Vagina (tissue), 2 donors: ENCODE measurements at places on chromosomes 4 and X. TPM values are rescaled to one million over a fixed set of nuclear protein-coding genes. Genes with fewer than 3 reads are reported as not detected.

DNA sequence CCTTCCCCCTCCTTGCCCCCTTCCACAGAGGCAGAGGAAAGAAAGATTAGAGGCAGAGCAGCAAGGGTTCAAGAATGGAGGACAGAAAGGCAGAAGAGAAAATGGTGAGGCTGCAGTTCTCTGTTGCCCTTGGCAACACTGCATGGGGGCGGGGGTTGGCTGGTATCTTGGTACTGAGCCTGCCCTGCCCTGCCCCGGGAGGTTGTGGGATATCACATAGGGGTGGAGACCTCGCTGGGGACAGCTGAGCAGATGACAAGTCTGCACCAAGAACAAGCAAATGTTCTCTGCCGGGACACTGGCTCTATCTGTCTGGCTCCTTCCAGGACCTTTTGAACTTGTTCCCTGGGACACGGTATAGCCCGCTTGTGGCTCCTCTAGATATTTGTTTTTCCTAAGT, 39.8 kb downstream of the NHS start:
- no peaks in the 10 kb centered on the region for H3K36me3 ChIP-seq
- DNase-seq = no peak
- no peaks in the 10 kb centered on the region for H3K27me3 ChIP-seq

DNA sequence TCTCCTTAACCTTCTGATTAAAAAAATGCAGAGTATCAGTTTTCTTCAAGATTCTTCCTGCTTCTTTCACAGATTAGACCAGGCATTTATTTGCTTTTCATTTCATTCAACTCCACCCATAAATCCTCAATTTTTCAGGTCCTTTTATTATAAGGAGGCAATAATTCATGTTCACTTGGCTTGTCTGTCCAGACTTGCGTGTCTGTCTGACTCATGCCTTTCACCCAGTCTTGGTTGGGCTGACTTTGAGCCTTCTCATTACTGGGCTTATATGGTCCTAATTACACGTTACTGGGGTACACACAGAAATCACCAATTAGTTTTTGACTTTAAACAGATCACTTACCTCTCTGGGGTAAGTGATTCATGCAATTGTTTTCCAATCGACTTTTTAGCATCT, 48.8 kb upstream of the GALNT7 start:
- H3K36me3 ChIP-seq = no peaks in the 10 kb centered on the region
- H3K27me3 ChIP-seq = no peaks in the 10 kb centered on the region
- H3K4me3 ChIP-seq = no peak overlapping the region
- no peak overlapping the region for H3K27ac ChIP-seq
- peaks cover 11% of the 10 kb centered on the region for H3K4me1 ChIP-seq

DNA sequence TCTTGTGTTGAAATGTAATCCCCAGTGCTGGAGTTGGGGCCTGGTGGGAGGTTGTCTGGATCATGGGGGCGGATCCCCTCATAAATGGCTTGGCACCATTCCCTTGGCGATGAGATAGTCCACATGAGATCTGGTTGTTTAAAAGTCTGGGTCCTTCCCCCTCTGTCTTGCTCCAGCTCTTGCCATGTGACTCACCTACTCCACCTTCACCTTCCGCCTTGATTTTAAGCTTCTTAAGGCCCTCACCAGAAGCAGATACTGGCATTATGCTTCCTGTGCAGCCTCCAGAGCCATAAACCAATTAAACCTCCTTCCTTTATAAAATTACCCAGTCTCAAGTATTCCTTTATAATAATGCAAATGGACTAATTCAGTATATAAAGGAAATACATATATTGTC, 111.5 kb downstream of the NR3C2 start:
- no peak for DNase-seq
- no peaks in the 10 kb centered on the region for H3K36me3 ChIP-seq
- H3K27me3 ChIP-seq = no peaks in the 10 kb centered on the region
- H3K27ac ChIP-seq = no peak overlapping the region
- no peak overlapping the region for H3K4me3 ChIP-seq

DNA sequence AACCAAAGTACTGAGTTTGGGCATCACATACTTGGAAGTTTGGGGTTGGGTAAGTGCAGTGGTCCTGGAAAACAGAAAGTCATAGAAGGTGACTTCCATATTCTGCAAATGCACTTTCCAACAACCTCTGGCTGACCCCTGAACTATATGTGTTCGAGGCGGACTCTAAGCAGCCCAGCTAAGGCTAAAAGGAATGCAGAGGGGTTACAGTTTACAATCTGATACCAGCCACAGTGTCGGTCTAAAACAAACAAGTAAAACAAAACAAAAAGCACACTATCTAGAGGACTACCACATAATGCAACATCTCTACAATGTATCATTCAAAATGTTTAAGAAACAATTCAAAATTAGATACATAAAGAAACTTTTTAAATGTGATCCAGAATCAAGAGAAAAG, 185.6 kb downstream of the ADAMTS3 start:
- H3K27ac ChIP-seq = no peak overlapping the region
- H3K4me3 ChIP-seq = no peak overlapping the region
- no peaks in the 10 kb centered on the region for H3K4me1 ChIP-seq
- DNase-seq = no peak
- H3K27me3 ChIP-seq = no peaks in the 10 kb centered on the region

The CD38 gene
- total RNA-seq = 1.2 TPM

DNA sequence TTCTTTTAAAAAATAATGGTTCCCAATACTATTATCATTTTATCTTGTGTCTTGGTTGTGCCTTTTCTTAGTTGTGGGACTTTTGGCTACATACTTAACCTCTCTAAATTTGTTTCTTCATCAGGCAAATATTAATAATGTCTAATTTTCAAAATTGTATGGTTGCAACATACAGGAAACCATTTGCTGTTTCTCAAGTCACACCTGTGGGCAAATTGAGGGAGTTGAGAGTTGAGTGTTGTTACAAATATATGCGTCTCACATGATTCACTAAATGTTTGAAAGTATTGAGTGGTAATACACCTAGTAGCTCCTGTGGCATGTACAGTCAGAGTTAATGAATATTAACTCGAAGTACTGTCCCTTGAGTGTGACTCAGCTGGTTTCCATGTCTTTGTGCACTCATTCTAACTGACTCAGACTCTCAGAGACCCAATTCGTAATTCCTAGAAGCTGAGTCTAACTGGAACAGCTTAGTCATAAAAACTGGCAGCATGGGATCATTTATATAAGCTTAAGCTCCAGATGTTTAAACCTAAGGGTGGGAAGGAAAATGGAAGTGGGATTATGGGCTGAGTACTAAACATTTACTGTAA, 802.4 kb downstream of the TRIML1 start:
- no peaks in the 10 kb centered on the region for H3K4me1 ChIP-seq
- H3K27ac ChIP-seq = no peak overlapping the region
- H3K27me3 ChIP-seq = no peaks in the 10 kb centered on the region
- no peak overlapping the region for H3K4me3 ChIP-seq
- DNase-seq = no peak

- no peaks in the 10 kb centered on the region for H3K36me3 ChIP-seq
- H3K4me3 ChIP-seq = no peak overlapping the region
- H3K4me1 ChIP-seq = no peaks in the 10 kb centered on the region
- DNase-seq = no peak
- H3K27me3 ChIP-seq = no peaks in the 10 kb centered on the region
- H3K27ac ChIP-seq = no peak overlapping the region
Observed at GRCh38 chr4:113394108-113394729, 344.8 kb downstream of the ANK2 start.

DNA sequence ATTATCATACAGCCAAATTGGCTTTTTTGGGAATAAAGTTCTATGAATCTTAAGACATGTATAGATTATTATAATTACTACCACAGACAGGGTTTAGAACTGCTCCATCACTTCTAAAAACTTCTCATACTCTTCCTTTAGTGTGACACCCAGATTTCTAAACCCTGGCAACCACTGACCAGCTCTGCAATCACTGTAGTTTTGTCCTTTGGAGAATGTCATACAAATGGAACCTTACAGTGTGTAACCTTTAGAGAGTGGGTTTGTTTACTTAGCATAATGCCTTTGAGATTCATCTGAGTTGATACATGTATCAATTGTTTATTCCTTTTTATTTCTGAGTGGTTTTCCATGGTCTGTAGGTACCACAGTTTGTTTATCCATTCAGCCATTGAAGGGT, 95.0 kb downstream of the TMEM164 start:
- no peak for DNase-seq
- H3K4me3 ChIP-seq = no peak overlapping the region
- H3K27me3 ChIP-seq = no peaks in the 10 kb centered on the region

- no peak overlapping the region for H3K4me3 ChIP-seq
- no peak for DNase-seq
- H3K27me3 ChIP-seq = no peaks in the 10 kb centered on the region
- H3K4me1 ChIP-seq = no peaks in the 10 kb centered on the region
- H3K36me3 ChIP-seq = no peaks in the 10 kb centered on the region
- no peak overlapping the region for H3K27ac ChIP-seq
Observed at GRCh38 chrX:111447298-111447697, 35.3 kb upstream of the DCX start.

The LANCL3 gene
- 2.5 TPM for total RNA-seq

- no peak overlapping the region for H3K27ac ChIP-seq
- no peak overlapping the region for H3K4me3 ChIP-seq
- DNase-seq = no peak
- H3K36me3 ChIP-seq = no peaks in the 10 kb centered on the region
Observed at GRCh38 chr4:163781726-163782125, 287.2 kb downstream of the TMA16 start.

DNA sequence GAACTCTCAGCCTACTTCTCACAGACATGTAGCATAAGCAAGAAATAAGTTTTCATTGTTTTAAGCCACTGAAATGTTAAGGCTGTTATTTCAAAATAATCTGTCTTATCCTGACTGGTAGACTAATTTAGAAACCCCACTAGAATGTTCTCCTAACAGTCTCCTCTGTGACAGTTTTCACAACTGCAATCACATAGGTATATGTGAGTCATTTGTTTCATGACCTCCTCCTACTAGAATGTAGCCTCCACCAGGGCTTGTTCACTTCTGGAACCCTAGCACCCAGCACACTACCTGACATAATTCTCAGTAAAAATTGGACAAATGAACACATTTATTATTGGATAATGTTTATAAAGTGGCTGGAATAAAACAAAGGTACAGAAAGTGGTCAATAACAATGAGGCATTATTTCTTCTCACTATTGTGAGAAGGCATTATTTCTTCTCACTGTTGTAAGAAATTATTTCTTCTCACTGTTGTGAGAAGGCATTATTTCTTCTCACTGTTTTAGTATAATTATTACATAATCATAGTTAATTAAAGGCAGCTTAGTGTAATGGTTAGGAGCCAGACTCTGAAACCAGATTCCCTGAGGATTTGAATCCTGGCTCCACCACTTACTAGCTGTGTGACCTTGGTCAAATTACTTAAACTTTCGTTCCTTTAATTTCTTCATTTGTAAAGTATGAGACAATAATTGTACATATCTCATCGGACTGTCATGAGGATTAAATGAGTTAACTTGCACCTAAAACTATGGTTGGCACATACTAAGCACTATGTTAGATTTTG, 251.5 kb downstream of the RASL11B start:
- no peaks in the 10 kb centered on the region for H3K4me1 ChIP-seq
- no peak overlapping the region for H3K4me3 ChIP-seq
- H3K27ac ChIP-seq = no peak overlapping the region

DNA sequence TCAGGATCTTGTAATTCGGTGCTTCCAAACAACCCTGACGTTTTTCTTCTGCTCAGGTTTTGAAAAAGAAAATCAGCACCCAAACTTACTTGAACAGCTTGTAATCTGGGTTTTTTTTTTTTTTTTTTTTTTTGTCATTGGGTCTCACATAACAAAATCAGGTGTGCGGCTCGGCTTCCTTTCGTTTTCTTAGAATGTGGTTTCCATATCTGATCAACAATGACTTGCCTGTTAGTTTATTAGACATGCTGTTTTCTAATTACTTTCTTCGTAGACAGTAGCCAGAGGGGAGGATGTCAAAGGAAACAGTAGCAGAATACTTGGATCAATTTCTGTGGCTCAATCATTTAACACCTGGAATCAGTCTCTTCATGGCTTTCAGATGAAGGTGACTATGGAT, 890 bp upstream of the FREM3 start:
- no peak overlapping the region for H3K4me3 ChIP-seq
- H3K36me3 ChIP-seq = no peaks in the 10 kb centered on the region
- H3K4me1 ChIP-seq = peaks cover 18% of the 10 kb centered on the region
- H3K27me3 ChIP-seq = peaks cover 7% of the 10 kb centered on the region
- DNase-seq = no peak

- no peaks in the 10 kb centered on the region for H3K36me3 ChIP-seq
- no peaks in the 10 kb centered on the region for H3K4me1 ChIP-seq
- no peaks in the 10 kb centered on the region for H3K27me3 ChIP-seq
- H3K4me3 ChIP-seq = no peak overlapping the region
Observed at GRCh38 chr4:125464146-125464545, 149.4 kb downstream of the FAT4 start.

- no peak overlapping the region for H3K27ac ChIP-seq
- DNase-seq = no peak
- H3K4me3 ChIP-seq = no peak overlapping the region
- H3K27me3 ChIP-seq = no peaks in the 10 kb centered on the region
Observed at GRCh38 chrX:5155301-5155700, 1073.4 kb downstream of the NLGN4X start.

The VGLL1 gene
- not detected for total RNA-seq

DNA sequence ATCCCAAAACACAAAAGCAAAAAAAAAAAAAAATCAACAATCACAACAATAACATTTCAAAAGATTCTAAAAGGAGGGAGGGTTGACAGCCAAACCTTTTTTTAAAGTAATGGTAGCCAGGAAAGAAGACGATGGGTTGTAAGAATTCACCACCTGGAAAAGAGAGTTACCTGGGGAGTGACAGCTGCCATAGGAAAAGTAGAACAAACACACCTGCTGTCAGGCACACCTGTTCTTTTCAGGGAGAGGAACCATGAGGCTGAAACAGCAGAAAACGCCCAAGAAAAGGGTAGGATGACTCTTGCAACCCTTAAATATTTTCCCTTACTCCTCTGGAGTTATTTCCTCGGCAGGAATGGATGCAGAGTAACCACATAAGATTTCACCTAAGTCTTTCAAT, 388.4 kb upstream of the TEX13C start:
- no peak for DNase-seq
- H3K4me3 ChIP-seq = no peak overlapping the region
- H3K4me1 ChIP-seq = no peaks in the 10 kb centered on the region
- no peaks in the 10 kb centered on the region for H3K27me3 ChIP-seq
- no peaks in the 10 kb centered on the region for H3K36me3 ChIP-seq

The NRK gene
- total RNA-seq = 0.49 TPM

GRCh38 chrX:10457092-10457491, 163.3 kb downstream of the MID1 start:
- DNase-seq = no peak
- H3K36me3 ChIP-seq = peaks cover 4% of the 10 kb centered on the region
- no peaks in the 10 kb centered on the region for H3K27me3 ChIP-seq
- no peak overlapping the region for H3K27ac ChIP-seq
- H3K4me3 ChIP-seq = no peak overlapping the region

The BEX5 gene
- total RNA-seq = not detected

- H3K27ac ChIP-seq = no peak overlapping the region
- no peaks in the 10 kb centered on the region for H3K36me3 ChIP-seq
- H3K4me1 ChIP-seq = no peaks in the 10 kb centered on the region
- H3K27me3 ChIP-seq = no peaks in the 10 kb centered on the region
- H3K4me3 ChIP-seq = no peak overlapping the region
Observed at GRCh38 chr4:161183729-161184128, 980.1 kb downstream of the FSTL5 start.
